ENCODE measurements at places on chromosomes 7 and 10.

DNA sequence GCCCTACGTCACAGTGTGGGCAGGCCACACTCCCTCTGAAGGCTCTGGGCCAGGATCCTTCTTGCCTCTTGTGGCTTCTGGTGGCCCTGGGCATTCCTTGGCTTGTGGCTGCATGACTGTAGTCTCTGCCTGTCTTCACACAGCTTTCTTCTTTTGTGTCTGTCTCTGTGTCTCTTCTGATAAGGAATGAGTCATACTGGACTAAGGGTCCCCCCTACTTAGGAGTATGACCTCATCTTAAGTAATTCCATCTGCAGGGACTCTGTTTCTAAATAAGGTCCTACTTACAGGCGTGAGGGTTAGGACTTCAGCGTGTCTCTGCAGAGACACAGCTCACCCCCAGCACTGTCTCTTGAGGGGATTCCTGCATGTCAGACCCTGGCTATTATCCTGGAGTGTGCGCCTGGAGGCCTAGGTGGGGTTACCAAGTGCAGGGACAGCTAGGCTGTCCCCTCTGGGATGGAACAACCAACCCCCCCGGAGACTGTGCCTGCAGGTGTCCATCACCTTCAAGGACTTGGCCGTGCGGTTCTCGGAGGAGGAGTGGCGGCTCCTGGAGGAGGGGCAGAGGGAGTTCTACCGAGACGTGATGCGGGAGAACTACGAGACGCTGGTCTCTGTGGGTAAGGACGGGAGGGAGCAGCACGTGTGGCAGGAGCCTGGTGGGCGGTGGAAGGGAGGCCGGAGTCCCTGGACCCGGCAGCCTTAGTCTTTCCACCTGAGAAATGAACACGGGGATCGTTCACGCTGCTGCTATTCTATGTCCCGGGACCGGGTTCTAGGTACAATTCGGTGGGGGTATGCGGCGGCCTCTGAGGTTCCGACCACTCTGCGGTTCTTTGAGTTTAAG is 54.1 kb downstream of the ZNF467 start:
- DNase-seq = no peak

GRCh38 chr10:54758791-54759190 is 42.2 kb downstream of the PCDH15 start:
- no peak for DNase-seq

- DNase-seq = no peak
These were observed 464.7 kb upstream of the CELF2 start for GRCh38 chr10:10552948-10553347.

GRCh38 chr7:77459311-77459726 is 43.2 kb upstream of the GSAP start:
- DNase-seq = no peak

- no peak for DNase-seq
These were observed 319.2 kb downstream of the ADARB2 start for GRCh38 chr10:1418031-1418550.

- no peak for DNase-seq
These were observed 52.2 kb downstream of the IFIT5 start for GRCh38 chr10:89466599-89467035.

DNA sequence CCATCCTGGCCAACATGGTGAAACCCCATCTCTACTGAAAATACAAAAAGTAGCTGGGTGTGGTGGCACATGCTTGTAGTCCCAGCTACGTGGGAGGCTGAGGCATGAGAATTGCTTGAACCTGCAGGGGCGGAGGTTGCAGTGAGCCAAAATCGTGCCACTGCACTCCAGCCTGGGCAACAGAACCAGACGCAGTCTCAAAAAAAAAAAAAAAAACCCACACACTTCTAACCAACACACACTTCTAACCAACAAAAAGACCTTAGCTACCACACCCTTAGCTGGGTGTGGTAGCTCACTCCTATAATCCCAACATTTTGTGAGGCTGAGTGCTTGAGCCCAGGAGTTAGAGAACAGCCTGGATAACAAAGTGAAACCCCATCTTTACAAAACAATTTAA is 33.9 kb upstream of the SPOCK2 start:
- no peak for DNase-seq

- DNase-seq = no peak
These were observed 24.9 kb downstream of the CYP17A1 start for GRCh38 chr10:102812231-102812876.

All from renal cortex interstitium (tissue), 15 donors.